ENCODE measurements at places on chromosomes 12 and 14. TPM values are rescaled to one million over a fixed set of nuclear protein-coding genes. Genes with fewer than 3 reads are reported as not detected.

Gene STRAP
- 63.9 TPM for total RNA-seq

- H3K4me3 ChIP-seq, result no peak overlapping the region
- no peaks in the 10 kb centered on the region for H3K4me1 ChIP-seq
- H3K27ac ChIP-seq, result no peak overlapping the region
- DNase-seq, result no peak
- peaks cover 19% of the 10 kb centered on the region for H3K36me3 ChIP-seq
Observed at GRCh38 chr14:52443506-52443905, 108.8 kb downstream of the TXNDC16 start.

GRCh38 chr14:40164083-40164482 lies 731.9 kb upstream of the FBXO33 start:
- H3K27ac ChIP-seq, result no peak overlapping the region
- H3K4me1 ChIP-seq, result no peaks in the 10 kb centered on the region

Gene RTN1
- 13.6 TPM for total RNA-seq

- no peak for DNase-seq
- H3K27me3 ChIP-seq, result no peaks in the 10 kb centered on the region
- no peaks in the 10 kb centered on the region for H3K36me3 ChIP-seq
- H3K27ac ChIP-seq, result no peak overlapping the region
Observed at GRCh38 chr14:60220084-60220483, 28.9 kb upstream of the PPM1A start.
